ENCODE measurements at places on chromosomes 12 and 14.

GRCh38 chr14:26525085-26525484 lies 72.7 kb downstream of the NOVA1 start:
- no peak for DNase-seq

- no peak for DNase-seq
Measured at GRCh38 chr12:119940897-119941296, 48.1 kb upstream of the BICDL1 start.

GRCh38 chr12:79373896-79374499 lies 316.8 kb downstream of the PAWR start:
- DNase-seq = no peak

- no peak for DNase-seq
Measured at GRCh38 chr14:92099802-92100201, 6.6 kb downstream of the ATXN3 start.

DNA sequence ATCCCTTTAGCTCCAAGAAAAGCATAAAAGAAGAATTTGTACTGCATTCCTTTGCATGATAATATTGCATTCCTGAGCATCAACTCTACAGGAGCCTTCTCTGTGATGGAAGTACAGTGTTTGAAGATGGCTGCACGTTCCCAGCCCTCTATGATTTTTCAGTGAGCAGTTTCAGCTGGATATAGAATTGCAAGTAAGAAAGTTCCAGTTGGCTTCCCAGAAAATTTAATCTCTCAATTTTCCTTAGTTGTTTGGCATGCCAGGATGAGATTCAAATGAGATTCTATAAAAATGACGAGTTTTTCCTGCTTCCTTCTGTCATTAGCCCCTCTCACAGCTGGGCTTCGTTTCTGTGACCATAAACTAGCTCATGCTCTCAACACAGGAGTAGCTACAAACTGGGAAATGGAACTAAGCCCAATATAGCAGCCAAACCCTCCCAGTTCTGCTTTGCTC lies 109.9 kb downstream of the TTC8 start:
- DNase-seq = no peak

GRCh38 chr12:51815571-51815970 lies 32.9 kb downstream of the FIGNL2 start:
- no peak for DNase-seq

DNA sequence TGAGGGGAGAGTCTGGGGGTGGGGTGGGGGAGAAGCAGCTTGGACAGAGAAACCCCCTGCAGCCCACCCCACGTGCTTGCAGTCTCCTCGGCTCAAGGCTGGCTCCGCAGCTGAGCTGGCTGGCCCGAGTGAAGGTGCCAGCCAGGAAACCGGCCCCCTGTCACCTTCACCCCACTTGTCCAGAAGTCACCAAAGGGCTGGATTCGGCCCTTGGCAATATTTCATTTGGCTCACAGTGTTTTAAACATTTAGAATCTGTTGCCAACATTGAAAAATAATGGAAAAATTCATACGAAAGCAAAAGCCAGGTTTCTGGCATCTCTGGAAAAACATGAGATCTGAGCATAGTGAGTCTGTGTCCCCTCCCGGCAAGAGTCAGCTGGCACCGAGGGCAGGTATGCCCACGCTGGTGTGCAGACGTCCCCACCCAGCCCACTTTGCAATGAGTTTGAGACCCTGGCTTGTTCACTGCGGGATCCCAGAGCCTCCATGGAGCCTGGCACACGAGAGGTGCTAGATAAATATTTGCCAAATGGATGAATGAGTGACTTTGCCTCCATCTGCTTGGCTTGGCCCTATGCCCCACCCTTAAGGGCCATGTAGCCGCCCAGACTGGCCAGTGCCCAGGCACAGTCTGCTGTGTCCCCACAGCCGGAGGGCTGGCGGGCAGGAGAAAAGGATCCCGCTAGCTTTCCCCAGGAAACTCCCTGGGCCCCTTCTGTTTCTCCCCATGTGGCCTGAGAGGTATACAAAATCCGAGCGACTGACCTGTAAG lies 18.2 kb downstream of the MSI1 start:
- DNase-seq = no peak

DNA sequence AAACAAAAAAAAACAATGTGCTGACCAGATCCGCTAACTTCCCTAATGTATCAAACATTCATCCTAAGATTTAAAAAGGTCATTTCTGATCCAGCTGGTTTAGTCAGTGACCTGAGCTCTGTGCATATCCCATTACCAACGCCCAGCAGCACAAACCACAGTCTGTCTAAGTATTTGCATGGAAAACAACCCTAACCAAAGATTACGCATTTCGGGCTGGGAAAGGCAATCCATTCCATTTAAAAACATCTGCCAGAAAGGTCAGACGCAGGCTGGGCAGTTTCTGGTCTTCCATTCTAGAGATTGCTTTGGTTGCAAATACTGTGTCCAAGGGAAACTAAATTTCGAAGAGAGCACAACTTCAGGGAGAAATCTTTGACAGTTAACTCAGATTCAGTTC lies 234.9 kb downstream of the FLRT2 start:
- no peak for DNase-seq

- no peak for DNase-seq
Measured at GRCh38 chr12:14283489-14284144, 81.9 kb upstream of the ATF7IP start.

DNA sequence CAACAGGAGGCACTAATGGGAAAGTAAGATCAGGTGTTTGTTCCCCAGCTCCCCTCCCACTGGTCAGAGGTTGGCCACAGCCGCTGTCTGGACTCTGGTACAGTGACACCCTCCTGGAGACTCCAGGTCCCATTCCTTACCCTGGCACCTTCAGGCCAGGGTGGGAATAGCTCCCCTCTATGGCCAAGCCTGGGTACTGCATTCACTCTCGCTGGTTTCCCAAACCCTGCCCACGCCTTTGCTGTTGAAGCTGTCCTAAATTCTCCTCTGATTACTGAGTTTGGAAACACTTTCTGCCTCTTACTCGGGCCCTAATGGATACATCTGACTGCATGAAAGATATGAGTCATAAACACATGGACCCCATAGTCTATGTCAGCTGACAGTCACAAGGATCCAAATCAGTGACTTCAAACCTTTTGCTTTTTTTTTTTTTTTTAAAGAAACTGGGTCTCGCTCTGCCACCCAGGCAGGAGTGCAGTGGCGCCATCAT lies 17.9 kb downstream of the HRK start:
- DNase-seq = no peak

DNA sequence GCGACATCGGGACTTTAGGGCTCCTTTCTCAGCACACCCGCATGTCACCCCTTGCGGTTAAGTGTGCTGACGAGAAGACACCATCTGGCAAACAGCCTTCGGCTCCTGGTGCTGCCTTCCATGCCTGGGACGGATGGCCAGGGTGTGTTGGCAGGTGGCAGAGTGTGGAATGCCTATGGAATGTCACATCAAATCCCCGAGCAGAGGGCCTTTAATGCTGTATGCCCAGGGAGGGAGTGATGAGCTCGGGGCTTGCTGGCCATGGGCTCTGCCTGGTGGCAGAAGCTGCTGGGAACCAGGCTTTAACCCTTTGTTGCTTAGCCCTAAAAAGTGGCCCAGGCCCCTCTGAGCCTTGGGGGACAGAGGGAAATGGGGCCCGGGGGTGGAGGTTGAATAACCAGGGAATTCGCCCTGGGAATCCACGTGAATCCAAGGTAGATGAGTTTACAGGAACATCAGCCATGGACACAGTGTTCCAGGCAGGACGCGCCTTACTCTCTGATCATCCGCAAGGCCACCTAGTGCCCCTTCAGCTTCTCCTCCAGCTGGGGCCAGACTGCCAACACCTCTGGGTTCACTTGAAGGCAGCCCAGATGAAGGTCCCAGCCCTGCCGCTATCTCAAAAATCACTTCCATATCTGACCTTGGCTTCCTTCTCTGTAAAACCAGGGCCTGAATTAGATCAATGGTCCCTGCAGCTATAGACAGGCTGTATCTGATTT lies 17.4 kb downstream of the FAM181A start:
- DNase-seq = no peak

DNA sequence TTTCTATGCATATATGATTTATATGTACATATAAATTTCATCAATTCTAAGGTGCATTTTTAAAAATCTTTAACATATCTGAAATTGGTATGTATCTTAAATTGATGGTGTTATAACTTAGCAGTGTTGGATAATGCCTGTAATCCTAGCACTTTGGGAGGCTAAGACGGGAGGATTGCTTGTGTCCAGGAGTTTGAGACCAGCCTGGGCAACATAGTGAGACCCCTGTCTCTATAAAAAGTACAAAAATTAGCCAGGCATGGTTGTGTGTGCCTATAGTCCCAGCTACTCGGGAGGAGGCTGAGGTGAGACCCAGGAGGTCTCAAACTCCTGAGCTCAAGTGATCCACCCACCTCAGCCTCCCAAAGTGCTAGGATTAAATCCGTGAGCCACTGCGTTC lies 6.5 kb upstream of the GALNT6 start:
- no peak for DNase-seq
